ENCODE measurements at places on chromosomes 1 and 21.

DNA sequence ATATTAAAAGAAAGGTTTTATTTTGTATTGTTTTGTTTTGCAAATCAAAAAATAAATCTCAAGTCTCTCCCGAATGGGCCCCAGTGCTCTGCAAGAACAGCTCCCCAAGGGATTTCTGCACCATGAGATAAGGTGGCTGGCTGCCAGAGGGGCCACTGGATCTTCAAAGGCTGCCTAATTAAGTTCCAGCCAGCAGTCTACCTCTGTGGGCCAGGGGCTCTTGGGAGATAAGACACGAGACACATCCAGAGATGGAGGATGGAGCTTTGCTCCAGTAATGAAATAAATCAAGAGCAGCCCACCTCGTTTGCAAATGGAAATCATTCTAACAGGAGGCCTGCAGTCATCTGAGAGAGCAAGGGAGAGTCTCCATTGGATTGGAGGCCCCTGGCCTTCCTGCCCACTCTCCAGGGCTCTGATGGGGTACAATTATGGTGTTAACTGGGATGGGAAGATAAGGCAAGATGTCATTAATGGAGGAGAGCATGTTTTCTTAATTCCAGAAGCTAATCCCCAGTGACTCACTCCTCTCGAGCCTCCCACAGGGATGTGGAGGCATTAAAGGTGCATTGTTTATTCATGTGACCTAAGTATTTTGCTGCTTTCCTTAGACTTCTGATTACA is 155.2 kb upstream of the KAZN start:
- DNase-seq: no peak

DNA sequence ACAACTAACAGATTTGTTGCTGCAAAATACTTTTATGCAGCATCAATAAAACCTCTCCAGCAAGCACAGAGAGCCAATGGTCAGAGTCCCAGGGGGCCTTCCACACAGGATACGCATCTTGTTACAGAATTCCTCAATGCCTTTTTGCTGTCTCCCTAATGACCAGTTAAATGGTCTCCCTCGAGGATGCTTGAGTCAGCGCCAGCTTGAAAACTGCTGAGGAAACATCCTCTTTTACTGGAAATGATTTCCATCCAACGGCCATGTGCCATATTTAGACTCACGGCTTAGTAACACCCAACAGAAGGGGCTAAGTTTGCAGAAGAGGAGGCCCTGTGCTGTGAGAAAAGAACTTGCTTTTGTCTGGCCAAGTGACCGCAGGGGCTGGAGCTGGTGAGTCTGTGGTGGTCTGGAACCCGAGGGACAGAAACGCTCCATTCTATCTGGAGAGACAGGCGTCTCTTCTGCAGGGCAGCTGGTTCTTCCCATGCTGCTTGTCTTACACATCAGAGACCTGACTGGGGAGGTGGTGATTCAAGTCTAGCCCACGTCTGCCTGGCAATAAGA is 496.4 kb downstream of the SETD4 start:
- peak; percentile 42 for DNase-seq

DNA sequence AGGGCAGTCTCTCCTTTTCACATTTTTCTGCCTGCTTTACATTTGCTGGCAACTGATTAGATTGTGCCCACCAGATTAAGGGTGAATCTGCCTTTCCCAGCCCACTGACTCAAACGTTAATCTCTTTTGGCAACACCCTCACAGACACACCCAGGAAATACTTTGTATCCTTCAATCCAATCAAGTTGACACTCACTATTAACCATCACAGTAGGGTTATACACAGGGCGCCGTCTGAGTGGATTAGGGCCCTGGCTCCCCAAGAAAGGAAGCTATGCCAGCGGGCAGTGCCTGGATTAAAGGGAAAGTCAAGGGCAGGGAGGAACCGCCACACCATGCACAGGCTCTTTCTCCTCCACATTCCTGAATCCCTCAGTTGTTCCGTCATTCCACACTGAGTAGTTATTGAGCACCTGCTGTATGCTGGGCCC is 56.2 kb downstream of the EVA1C start:
- DNase-seq: no peak

DNA sequence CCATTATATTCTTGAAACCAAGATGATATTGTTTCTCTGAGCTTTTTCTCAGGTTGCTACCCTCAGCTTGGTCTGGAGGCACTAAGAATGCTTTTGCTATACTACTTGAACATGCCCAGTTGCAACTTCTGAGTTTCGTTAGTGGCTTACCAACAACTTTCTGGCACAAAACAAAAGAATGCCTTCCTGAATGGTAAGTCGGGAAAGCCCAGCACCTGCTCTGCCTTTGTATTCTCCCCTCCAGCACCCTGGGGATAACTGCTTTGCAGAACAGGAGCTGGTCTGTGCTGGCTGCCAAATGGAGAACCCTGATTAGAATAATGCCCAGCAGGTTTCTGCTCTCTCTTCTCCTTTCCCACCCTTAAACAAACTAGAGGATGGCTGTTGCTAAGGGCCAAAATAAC is 149.3 kb downstream of the TGFB2 start:
- DNase-seq: no peak
